ENCODE measurements at places on chromosomes 3 and 15.

DNA sequence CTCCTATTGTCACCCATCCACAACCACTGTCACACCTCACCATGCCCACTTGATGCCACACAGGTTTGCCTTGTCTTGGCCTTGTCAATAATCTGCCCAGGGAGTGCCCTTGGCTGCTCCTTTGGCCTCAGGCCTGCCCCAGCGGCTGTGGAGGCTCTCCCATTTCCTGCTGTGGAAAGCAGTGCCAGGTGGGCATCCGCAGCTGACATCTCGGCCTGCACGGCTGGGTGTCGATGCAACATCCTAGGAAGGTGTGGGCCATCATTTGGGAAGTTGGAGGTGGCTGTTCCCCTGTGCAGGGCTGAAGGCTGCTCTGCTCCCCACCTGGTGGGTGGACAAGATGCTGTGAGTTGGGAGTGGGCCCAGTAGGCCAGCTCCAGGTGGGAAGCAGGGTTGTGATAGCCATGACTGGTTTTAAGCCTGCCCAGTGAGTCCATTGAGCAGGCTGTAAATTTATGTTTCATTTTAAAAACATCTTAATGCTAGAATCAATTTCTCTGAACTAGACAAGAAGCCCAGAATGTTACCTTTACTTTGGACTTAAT, 12.5 kb downstream of the DNAH1 start:
- DNase-seq: no peak

DNA sequence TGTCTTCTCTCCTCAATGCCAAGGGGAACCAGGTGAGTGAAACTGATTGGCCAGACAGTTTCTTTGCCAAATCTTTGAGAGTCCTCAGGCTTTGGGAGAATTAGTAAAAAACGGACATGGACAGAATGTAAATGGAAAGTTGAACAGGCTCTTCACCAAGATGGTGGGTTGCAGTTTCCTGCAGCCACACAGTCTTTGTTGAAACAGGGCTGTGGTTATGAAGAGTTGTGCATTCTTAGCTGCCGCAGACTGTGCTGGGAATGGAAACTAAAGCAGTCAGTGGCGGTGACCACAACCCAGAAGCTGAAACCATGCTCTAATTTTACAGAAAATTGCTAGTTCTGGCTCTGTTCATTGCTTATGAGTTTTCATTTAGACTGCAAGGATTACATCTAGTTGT, 42.1 kb upstream of the TASOR start:
- peak; percentile 64 for DNase-seq

DNA sequence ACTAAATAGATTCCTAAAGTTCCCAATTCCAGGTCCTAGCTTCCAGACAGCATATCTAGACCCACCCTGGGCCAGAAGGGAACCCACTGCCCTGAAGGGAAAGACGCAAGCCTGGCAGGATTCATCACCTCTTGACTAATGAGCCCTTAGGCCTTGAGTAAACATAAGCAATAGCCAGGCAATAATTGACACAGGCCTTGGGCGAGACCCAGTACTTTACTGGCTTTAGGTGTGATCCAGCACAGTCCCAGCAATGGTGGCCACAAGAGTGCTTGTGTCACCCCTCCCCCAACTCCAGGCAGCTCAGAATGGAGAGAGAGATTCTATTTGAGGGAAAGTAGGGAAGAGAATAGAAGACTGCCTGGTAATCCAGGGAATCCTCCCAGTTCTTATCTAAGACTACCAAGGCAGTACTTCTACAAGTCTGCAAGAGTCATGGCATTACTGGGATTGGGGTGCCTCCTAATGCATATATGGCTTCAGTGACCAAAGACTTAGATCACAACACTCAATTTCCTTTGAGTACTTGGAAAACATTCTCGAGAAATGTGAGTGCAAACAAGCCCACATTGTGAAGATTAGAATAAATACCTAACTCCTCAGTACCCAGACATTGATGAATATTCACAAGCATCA, 30.4 kb upstream of the WWTR1 start:
- DNase-seq: no peak

GRCh38 chr3:191502583-191502982, 41.6 kb downstream of the PYDC2 start:
- no peak for DNase-seq

GRCh38 chr15:44712346-44713005, 1.2 kb downstream of the B2M start:
- DNase-seq: peak; percentile 80

- no peak for DNase-seq
These were observed 72.9 kb upstream of the NDN start for GRCh38 chr15:23760024-23760423.

- no peak for DNase-seq
These were observed 10.4 kb downstream of the GOLM2 start for GRCh38 chr15:44298878-44299277.

DNA sequence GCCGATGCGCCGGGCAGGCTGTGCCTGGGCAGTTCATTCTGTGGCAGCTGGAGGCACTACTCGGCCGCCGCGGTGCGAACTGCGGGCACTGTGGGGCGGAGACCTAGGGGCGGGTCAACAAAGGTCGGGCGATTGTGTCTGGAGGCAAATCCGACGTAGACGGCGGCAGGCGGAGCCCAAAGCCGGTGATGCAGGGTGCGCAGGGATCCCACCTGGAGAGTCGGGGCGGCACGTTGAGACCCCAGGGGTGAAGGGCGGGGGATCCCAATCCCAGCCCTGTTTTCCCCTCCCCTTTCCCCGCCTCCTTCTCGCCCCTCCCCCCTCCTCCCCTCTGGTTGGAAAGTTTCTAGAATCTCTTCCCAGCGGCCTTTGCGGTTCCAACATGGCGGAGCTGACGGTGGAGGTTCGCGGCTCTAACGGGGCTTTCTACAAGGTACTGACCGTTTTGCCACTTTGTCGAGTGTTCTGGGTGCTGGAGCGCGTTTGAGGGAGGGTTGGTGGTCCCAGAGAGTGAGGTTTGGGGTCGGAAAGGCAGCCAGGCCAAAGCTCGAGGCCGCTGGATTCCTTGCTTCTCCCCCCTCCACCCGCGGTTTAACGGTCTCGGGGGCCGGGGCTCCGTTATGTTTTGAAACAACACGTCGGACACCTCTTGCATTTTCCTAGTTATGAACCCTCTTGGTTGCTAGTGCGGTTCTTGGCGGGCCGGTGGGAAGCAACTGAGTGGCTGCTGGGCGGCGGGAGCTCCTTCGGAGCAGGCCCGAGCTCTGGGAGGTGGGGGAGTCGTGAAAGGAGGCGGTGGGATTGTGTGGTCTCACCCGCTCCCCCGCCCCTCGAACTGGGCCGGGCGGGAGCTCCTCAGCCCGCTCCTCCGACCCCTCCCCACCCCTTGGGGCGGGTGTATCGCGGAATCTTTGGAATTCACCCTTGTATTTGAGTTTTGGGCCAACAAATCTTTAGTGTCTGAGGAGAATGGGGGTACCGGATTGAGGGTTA, at the start of gene FXR1:
FXR1 (plus strand) TSS at position 367 of the 993 bp plus-strand sequence; CDS start at position 383, 16 bp downstream.
- DNase-seq: peak; percentile 89

Data from CD4-positive, alpha-beta T cell treated with Interleukin-12 subunit alpha and Interleukin-12 subunit beta, for 1 hour (primary cell).